ENCODE measurements at places on chromosomes 6 and 20.
A peak's percentile ranks its signal among the peaks of the same experiment; 100 is the strongest.

DNA sequence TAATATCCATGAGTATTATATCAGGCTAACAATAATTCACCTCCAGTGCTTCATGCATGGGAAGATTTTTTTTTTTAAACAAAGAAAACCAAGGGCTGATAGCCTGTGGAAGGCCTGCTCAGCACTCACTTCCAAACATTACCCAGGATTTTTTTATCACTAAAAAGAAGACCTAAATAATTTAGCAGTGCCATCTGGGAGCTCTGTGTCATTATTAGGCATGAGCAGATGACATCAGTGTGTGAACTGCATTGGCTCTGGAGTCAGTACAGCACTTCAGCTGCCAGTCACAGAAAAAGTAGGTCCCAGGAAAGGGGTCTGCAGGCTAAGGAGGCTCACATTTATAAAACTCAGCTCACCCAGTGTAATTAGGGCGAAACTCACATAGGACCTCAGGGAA is 94.8 kb downstream of the COL21A1 start:
- DNase-seq = no peak

- DNase-seq = no peak
Measured at GRCh38 chr6:90227213-90227612, 69.4 kb downstream of the BACH2 start.

DNA sequence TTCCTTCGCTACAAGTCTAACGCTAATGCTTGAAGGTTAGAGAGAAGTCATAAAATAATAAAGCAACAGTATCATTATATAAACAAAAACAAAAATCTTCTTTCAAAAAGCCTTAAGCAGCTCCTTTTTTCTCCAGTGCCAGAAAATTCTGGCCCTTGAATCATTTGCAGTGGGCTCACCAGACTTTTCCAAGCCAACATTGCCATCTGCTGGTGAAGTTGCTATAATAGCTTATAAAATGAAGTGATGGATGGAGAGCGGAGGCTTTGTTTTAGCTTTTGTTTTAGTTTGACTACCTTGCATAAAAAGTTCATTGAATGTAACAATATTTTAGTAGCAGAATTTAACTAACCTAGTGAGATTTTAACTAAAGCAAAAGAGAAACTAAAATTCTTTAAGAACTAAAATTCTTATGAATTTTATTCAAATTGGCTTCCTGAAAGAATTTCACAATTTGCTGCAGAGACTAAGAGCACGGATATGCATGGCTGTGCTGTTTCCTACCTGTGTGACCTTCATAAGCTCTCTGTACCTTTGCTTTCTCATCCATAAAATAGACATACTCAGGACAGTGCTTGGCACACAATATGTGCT is 44.8 kb upstream of the SLC2A12 start:
- peak; percentile 34 for DNase-seq

DNA sequence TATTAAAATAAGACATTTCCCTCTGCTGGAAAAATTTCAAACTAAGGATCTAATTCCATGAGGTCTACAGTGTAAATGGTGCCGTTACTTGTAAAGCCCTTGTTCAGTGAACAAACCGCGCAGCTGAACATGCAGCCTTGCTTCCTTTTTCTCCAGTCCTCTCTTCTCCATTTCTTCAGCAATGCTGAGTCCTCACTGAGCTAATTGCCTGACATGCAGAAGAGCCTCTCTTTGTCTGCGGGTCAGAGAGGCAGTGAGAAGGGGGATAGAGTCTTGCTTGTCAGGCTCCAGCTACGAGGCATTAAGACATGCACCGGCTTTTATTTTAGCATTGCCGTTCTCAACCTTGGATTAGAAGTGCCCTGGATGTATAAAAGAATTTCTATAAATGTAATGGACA is 25.7 kb downstream of the ZDHHC14 start:
- no peak for DNase-seq

DNA sequence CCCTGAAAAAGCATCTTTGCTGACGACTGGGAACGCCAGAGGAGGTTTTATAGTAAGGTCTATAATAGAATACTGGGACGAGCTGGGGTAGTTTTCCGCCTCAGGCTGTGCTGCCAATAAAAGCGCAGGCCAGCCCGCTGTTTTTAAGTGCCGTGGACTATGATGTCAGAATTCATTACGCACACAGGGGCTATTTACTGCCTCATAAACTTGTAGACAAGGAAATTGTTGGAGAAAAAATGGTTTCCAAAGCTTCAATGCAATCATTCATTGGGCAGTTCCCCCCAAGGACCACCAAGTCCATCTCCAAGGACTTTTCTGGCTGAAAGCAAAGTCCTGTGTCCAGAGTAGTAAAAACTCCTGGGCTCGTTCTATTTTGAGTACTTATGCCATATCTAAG is 20.4 kb upstream of the FOXF2 start:
- no peak for DNase-seq

DNA sequence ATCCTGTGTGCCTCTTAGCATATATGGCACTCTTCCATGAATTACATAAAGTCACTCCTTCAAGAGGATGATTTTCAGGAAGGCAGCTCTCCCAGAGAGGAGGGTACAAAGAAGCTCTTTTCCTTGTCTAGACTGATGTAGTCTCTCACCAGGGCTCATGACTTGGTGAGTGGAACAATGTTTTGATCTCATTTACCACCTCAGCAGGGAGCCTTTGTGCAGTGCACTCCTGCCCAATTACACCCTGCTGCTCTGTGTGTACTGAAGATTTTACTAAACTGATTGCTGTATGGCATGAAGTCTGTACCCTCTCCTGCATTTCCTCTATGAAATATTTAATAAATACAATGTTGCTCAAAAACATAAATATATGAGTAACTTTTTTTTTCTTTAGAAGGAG is 598.3 kb upstream of the HS3ST5 start:
- DNase-seq = no peak

GRCh38 chr6:148313488-148313887 is 29.1 kb upstream of the SASH1 start:
- no peak for DNase-seq

Measured in fibroblast of skin of left biceps (primary cell).